ENCODE measurements at places on chromosomes 1 and 21.
A peak's percentile ranks its signal among the peaks of the same experiment; 100 is the strongest.

DNA sequence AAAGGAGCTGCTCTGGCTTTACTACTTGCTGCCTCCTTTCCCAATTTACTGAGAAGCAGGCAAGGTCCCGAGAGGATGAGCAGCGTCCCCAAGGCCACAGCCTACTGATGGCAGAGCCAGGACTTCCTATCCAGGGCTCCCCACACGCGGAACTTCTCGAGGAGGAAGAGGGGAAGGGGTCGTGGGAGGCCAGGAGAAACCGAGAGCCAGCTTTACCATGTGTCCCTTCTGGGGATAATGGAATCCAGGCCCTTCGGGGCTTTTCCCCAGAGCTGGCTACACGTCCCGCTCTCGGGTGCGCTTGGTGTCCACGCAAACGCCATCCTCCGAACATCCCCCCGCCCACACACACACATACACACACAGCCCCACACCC, 4.3 kb upstream of the CCN1 start:
- no peak for DNase-seq

GRCh38 chr21:27036736-27037301, 69.9 kb upstream of the ADAMTS5 start:
- DNase-seq = no peak

- no peak for DNase-seq
Observed at GRCh38 chr1:59769736-59770095, 45.0 kb upstream of the HOOK1 start.

DNA sequence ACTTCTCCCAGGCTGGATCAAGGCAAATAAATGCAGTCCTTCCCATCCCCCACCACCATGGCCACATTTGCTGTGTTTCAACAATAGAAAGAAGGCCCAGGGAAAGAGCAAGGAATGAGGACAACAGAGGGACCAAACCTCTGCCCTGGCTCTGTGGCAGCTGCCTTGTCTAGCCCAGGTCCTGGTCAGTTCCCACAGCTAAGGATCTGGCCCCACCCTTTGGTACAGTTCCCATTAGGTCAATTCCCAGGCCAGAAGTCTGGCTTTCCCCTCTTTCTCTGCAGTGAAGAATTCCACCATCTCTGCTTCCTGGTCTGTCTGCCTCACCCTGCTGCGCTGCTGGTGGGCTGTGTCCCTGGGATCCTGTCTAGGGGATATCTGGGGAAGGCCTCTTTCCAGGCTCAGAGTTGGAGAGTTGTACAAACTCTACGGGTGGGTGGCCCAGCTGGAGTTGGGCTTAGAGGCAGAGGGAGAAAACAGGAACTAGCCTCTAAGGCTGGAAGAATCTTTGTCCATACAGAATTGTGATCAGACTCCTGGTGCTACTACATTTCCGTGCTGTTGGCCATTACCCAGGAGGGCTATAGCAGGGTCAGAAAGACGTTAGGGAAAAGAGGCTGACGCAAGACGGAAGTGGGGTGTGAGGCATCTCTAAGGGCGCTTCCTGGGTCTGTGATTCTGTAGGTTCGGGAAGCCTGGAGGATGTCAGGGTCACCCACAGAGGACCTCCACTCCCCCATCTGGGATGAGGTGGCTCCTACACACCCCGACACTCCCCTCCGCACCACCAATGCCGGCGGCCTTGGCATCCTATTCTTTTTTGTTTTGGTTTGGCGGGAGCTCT, 953 bp upstream of the NDUFS2 start:
- peak; percentile 71 for DNase-seq

GRCh38 chr1:31428436-31429221, 15.6 kb downstream of the SERINC2 start:
- DNase-seq = no peak
